Activated naive CD4-positive, alpha-beta T cell treated with anti-CD3 and anti-CD28 coated beads, Interleukin-2, amount 50 U/mL, for 72 hours (primary cell): ENCODE measurements at places on chromosomes 2 and 18. TPM values are rescaled to one million over a fixed set of nuclear protein-coding genes. Genes with fewer than 3 reads are reported as not detected.
A peak's percentile ranks its signal among the peaks of the same experiment; 100 is the strongest.

GRCh38 chr2:71746946-71747501 lies 293.7 kb downstream of the DYSF start:
- no peak for DNase-seq

- no peak for DNase-seq
Observed at GRCh38 chr2:190186238-190186637, 123.7 kb upstream of the MSTN start.

GRCh38 chr2:8546612-8547283 lies 135.1 kb upstream of the ID2 start:
- DNase-seq: no peak

- DNase-seq: peak; percentile 14
Observed at GRCh38 chr2:190382851-190383250, 25.3 kb upstream of the MFSD6 start.

GRCh38 chr2:175203621-175204496 lies 22.3 kb upstream of the ATP5MC3 start:
- DNase-seq: peak; percentile 52

DNA sequence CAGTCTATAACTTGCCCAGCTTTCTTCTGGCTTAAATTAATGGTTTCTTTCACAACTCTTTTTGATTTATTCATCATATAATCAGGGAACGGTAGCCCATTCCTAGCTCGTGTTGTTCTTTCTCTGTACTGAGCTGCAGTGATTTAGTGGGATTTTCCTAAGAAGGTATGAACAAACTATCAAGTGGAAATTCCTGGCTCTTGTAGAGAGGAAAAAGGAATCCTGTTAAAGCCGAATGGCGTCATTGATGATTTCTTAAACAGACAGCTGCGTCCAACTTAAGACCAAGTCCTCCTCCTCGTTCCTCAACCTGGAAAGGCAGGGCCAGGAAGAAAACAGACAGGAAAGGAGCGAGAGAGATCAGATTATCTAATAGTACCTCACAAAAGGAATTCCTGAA lies 69.2 kb upstream of the CABLES1 start:
- no peak for DNase-seq

DNA sequence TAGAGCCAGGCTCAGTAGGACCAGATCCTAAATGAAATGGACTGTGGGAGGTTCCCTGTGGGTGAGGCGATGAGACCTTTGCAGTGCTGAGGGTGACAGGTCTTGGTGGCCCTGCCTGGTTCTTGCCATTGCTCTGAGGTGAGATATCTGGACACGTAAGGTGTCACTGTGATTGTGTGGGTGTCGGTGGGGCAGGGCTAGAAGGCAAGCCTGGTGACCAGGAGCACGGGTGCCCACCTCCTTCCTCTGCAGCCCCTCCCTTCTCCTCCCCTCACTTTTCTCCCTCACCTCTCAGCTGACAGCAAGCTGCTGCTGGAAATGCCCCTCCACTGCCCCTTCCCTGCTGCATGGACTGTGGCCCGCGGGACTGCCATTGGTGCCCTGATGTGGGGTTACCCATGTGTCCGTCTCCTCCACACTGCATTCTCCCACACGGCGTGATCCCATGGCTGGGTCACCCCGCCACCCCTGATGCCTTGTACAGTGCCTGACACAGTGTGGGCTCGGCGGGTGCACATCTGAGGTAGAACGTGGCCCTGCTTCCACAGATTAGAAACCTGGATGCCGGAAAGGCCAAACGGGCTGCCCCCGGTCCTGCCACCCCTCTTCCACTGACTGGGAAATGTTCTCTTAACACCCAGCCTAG lies 55.6 kb upstream of the FOSL2 start:
- no peak for DNase-seq

GRCh38 chr2:165953306-165953654 lies 296 bp downstream of the TTC21B start:
- DNase-seq: no peak

DNA sequence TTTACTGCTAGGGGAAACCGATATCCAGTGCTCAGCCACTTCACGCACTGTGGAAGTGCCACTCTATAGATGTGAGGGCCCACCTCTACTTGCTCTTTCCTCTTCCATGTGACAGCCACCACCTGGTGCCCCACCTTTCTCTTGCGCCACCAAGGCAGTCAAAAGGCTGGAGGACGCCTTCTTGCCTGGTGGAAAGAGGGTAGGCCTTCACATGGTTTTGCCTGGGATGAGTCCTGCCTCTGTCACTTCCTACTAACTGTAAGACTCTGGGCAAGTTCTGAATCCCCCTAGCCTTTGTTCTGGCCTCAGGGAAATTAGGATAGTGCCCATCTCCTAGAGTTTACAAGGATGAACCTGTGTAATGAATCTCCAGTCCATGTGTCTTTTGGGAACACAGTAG lies 66.1 kb upstream of the ODC1 start:
- no peak for DNase-seq

GRCh38 chr18:38256366-38256765 lies 690.8 kb upstream of the CELF4 start:
- no peak for DNase-seq

DNA sequence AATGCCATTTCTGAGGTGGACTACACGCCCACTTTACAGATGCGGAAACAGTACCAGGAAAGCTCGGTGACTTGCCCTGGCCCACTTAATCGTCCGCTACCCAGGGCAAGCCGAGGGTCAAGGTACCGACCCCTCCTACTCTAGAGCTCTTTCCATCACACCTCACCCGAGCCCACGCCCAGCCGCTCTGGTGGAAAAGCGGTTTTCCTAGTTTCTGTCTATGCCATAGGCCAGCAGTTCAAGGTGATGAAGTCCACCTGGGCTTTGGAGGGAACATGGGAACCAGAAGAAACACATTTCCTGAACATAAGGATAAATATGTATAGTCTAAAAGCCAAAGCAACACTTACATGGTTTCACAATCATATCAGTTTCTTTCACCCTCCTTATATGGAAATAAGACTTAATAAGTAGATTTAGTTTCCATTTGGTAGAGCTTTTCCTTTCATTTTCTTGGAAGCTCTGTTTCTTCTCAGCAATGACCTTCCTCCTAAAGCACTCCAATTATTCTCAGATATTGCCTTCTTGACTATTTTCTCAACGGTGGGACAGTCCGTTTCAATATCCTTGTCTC lies 567 bp downstream of the VWA3B start:
- no peak for DNase-seq

The VWA3B gene
- not detected for total RNA-seq

The IL36G gene
- not detected for total RNA-seq

The NOTO gene
- not detected for total RNA-seq

The APCDD1 gene
- not detected for total RNA-seq

The RGPD4 gene
- total RNA-seq: 0.16 TPM
